ENCODE measurements at places on chromosomes 16 and 17.

DNA sequence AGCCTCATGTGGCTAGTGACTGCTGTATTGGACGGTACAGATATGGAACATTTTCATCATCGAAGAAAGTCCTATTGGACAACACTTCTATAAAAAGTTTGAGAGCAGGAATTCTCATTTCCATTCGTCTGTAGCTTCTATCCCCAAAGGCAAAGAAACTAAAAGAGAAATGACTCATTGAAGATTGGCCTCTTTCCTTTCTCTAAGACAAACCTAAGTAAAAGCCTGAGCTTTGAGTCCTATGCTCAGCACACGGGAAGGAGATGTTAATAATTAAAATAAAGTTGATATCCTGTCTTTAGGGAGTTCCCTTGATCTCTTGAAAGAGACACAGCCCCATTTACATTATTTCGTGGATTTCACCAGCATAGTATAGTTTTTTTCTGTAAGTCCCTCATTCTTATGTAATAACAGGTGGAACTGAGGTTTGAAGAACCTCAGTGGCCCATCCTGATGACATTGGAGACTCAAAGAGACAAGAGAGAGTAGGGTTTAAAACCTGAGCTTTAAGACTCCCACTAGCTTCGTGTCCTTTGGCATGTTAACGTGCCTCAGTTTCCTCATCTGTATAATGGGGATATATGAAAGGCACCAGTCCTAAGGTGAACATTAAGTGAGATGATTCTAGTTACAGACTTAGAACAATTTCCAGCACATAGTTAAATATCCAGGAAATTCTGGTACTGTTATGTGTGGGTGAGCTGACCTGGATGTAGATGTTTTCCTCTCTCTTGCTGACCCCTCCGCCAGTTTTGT lies 174.0 kb downstream of the IRX3 start:
- no peak for DNase-seq

GRCh38 chr17:79912552-79913330 lies 73.5 kb upstream of the CBX4 start:
- DNase-seq: no peak

- DNase-seq: no peak
Measured at GRCh38 chr16:15642557-15643047, 352 bp downstream of the MARF1 start.

- DNase-seq: no peak
Measured at GRCh38 chr16:2776500-2777139, 460 bp downstream of the ELOB start.

- no peak for DNase-seq
Measured at GRCh38 chr16:72532906-72533410, 361.0 kb upstream of the PMFBP1 start.

- no peak for DNase-seq
Measured at GRCh38 chr16:47829850-47830600, 325.8 kb downstream of the ABCC12 start.

All from astrocyte of the cerebellum (primary cell).